Mucosa of descending colon (tissue), 3 donors: ENCODE measurements at places on chromosomes 3 and 15. TPM values are rescaled to one million over a fixed set of nuclear protein-coding genes. Genes with fewer than 3 reads are reported as not detected.

Gene CCNB2
- total RNA-seq = 29.3 TPM

Gene ASB14
- total RNA-seq = not detected

GRCh38 chr3:175397372-175397771 lies 538.2 kb downstream of the NAALADL2 start:
- DNase-seq = no peak

DNA sequence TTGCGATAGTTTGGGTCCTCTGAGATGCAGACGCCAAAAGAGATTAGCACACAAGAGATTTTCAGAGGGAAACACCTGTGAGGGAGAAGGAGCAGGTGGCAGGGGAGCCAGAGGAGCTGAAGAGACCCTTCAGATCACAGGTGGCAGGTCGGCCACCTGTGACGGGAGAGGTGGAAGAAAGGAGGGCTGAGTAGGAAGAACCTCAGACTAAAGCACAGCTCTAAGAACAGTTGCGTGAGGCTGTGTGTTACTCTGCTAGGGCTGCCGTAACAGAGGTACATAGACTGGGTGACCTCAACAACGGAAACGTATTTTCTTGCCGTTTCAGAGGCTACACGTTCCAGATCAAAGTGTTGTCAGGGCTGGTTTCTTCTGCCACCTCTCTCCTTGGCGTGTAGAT lies 38.5 kb downstream of the C2CD4A start:
- DNase-seq = no peak

DNA sequence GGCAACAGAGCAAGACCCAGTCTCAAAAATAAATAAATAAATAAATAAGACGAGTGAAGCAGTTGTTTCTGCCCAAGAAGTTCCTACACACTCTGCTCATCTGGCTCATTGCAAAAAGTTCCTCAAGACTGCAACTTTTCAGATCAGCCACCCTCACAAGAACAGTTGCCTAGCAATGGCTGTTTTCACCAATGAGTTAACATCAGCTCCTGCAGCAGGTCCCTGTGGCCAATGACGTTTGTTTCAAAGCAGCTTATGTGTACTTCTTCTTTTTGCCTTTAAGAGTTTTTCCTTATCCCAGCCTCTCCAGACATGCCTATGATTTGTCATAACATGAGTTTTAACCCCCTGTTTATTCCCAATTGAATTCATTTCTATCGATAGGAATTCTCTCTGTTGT lies 118.4 kb upstream of the SPRED1 start:
- DNase-seq = no peak
